DMS79 treated with DMSO at 0.1 percent for 48 hours (cell line): ENCODE measurements at places on chromosomes 7 and 10.

GRCh38 chr10:12707461-12708185 lies 293.9 kb downstream of the CCDC3 start:
- DNase-seq = peak; percentile 21

GRCh38 chr10:59709395-59710125 lies at the start of gene SLC16A9:
Gene SLC16A9 (minus strand): TSS chr10:59709850. CDS start chr10:59684291, 25,559 bp downstream.
- peak; percentile 18 for DNase-seq

DNA sequence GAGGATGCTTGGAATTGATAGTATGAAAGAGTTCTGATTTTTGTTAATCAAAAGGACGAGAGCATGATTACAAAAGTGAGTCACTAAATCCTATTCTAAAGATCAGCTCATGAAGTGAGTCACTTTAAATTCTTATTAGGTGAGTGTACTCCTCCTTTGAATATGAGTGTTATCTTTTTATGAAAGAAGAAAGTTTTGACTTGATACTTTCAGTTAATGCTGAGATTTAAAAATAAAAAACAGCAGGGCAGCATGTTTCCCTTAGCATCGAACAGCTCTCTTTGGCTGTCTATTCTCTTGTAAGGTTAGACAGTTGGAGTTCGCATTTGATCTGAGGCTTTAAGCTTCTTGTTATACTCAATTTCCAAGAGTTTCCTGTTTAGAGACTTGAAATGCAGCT lies 222.0 kb downstream of the TWIST1 start:
- DNase-seq = no peak

DNA sequence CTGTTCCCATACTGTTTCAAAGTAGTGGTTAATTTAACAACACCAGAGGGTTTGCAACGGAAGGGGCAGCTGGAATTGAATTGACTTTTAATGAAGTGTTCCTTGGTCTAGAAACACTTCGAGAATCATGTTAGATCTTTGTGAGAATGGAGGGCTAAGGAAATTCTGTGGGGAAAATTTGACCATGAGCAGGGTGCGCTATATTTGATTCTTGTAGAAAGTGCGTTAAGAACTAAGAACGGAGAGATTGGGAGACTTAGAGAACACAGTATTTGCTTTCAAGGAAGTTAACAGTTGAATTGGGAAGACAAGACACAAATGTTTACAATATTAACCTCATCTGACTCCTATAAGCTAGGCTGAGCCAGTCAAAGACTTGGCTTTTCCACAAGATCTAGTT lies 1.2 kb downstream of the ZNF212 start:
- DNase-seq = no peak
